ENCODE measurements at places on chromosomes 12 and 14.

- no peak for DNase-seq
Observed at GRCh38 chr12:52975820-52976573, 27.1 kb downstream of the KRT18 start.

DNA sequence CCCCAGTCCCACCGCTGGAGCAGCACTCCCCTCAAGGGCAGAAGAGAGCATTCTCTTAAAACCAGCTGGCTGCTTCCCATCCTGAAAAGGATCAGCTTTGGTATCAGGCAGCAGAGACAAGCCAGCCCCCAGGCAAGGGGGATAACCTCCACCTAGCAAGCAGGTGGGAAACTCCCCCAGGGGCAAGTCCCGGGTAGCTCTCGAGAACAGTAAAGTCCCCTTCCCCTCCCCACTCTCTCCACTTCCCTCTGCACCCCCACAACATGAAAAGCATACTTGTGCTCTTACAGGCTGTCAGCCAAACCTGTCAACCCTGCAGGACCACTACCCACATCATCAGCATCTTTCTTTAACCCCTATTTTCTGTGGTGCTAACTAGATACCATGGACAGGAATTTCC lies 254.0 kb downstream of the NTF3 start:
- DNase-seq = no peak

DNA sequence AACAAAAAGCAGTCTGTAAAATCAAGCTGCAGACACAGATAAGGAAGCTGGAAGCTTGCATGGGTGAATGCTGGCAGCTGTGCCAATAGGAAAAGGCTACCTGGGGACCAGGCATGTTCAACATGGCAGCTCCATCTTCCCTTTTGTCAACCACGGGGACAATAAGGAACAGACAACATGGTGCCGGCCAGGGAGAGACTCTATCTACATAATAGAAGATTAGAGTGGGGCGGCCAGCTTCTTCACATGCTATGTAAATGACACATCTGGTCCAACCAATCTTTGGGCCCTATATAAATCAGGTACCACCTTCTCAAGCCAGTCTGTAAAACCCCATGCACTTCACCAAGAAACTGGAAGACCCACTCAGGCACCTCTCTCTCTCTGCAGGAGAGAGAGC lies 157.6 kb downstream of the SUDS3 start:
- DNase-seq = no peak

GRCh38 chr12:118536306-118536906 lies 160.1 kb downstream of the SUDS3 start:
- no peak for DNase-seq
